Stimulated activated CD8-positive, alpha-beta memory T cell treated with anti-CD3 and anti-CD28 coated beads, Interleukin-7, amount 100 ng/mL, for 1 hour (primary cell): ENCODE measurements at places on chromosomes 5 and 9.

GRCh38 chr5:180590543-180591310, 572 bp downstream of the SCGB3A1 start:
- DNase-seq, result no peak

GRCh38 chr5:73913971-73914370, 288.0 kb downstream of the ARHGEF28 start:
- no peak for DNase-seq

- no peak for DNase-seq
These were observed 458.0 kb downstream of the DMAC1 start for GRCh38 chr9:7341571-7341970.

DNA sequence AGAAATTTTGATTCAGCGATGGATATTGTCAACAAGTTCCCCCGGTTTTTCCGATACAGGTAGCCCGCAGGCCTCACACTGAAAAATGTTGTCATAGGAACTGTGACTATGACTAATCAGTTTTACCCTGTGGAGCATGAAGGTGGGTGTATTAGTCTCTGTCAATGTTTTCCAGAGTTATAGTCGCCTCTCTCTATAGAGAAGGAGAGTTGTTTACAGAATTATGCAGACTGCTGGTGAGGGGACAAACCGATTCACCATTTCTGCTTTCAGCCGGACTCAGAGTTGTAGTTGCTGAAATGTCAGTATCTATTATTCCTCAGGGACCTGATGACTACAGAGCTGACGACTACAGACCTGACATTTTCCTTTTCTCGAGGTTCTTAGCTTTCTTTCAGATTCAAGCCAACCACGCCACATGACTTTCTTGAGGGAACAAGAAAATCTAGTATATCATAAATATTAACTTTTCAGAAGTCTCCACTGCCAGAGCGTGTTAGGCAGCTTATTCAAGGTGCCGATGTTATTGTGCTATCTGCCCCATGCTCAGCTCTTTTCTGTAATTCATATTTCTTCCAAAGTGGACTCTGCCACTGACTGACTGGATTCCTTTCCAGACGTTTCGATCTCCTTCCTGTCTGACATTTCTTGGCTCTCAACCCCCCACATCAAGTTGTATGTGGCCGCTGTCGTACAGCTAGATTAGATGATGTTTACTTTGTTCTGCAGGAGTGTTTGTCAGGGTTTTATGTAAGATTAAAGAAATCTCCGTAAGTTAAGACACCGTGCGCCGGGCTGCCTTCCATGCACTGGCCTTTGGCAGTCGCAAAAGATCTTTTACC, 178.1 kb downstream of the FGF1 start:
- DNase-seq, result no peak

- no peak for DNase-seq
These were observed 156.8 kb downstream of the SEMA5A start for GRCh38 chr5:9388941-9389674.

DNA sequence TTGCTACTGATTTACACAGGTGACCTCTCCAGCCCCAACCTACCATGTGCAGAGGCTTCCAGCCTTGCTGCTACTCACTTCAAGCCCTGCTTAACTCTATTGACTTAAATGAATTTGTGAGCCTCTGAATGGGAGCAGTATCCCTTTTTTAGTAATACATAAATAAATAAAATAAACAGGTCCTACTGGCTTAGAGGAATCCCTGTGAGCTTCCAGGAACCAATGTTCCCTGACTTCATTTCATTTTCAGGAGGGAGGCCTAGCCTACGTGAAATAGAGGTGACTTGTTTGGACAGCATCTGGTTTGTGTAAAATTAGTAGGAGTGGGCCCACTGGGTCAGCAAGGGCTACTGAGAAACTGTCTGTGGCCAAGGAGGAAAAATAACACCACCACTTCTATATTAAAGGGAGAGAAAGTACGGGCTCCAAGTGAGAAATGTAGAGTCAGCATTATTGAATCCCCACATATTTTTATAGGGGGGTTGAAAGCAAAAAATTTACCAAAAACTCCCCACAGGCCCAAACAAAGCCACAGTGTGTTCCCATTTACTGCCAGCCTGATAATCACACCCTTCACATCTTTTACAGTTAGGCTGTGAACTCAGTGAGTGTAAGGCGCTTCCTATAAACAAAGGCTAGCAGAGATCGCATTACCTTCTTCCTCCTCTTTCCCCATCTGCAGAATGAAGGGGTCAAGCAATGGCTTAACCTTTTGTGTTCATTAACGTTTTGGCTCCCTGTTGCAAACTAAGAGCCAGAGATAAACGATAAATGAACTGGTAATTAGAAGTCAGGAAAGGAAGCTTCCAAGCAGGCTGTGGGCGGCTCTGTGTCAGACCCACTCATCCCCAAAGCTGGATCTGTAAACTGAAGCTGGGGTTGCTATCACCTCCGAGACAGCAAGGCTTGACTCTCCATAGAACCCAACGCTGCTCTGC, 138.8 kb upstream of the LIFR start:
- no peak for DNase-seq

DNA sequence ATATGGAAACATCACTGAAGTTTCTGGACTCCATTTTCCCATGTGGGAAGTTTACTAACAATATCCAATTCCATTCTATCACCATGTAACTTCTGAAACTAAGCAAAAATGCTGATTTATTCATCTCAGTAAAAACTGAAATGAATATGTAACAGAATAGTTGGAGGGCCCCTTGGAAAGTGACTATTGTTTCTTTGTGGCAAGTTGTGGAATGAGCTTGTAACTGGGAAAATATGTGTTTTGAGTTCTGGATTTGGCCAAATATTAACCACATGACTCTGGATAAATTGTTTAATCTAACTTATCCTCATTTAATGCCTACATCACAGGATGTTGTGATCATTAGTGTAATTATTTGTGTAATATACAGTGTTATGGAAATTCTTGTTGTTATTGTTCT, 619.3 kb downstream of the TLE4 start:
- no peak for DNase-seq

- DNase-seq, result no peak
These were observed 129.7 kb upstream of the RAD23B start for GRCh38 chr9:107153336-107153735.
